AG09319 (cell line): ENCODE measurements at places on chromosomes 12 and 14.

DNA sequence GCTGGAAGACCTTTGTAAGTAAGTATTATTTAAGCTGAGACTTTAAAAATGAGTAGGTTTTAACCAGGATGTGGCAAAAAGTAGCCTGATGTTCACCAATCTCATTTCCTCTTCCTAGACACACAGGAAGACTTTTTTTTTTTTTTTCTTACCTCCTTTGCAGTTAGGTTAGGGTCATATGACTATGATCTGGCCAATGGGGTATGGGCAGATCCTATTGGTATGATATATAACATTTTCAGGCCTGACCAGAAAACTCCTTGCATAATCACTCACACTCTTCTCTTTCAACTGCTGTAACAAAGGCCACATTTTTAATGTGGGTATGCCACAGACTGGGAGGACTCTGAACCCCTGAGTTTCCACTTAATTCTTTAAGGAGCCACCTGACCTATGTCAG is 2.7 kb upstream of the RPS6KA5 start:
- DNase-seq, result no peak

- peak; percentile 42 for DNase-seq
These were observed 4.4 kb downstream of the IPO8 start for GRCh38 chr12:30691122-30691879.

- no peak for DNase-seq
These were observed 58.9 kb upstream of the RESF1 start for GRCh38 chr12:31900271-31900670.

DNA sequence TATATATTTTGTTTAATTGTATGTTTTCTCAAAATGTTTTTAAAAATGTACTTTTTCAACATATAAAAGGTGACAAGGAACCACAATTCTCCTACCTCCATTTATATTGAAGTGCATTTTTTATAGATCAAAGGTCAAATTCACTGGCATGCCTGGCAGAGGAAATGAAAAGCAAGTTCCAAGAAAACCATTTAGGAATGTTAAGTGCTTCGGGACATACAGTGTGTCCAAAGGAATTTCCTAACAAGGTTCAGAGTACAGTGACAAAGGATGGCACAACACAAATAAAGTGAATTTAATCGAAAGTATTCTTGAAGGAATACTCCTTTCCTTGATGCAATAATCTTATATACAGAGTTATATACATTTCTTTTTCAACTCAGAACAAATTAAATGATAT is 242.3 kb downstream of the CCER1 start:
- no peak for DNase-seq

- peak; percentile 82 for DNase-seq
These were observed 11.9 kb upstream of the TMEM119 start for GRCh38 chr12:108609537-108610335.

DNA sequence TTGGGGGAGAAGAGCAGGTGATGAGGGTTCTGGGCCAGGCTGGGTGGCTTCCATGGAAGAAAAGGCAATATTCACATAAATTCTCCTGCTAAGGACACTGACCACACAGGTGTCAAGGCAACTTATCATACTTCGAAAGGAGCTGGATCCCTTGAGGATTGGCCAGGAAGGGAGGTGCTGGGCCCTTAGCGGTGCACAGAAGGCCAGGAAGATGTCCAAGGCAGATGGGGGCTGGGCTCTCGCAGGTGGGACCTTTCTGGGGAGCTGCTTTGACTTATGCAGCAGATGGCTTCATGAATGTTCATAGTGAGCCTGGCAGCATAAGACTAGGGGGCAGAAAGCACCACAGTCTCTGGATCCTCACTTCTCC is 3.9 kb downstream of the CD63 start:
- no peak for DNase-seq

DNA sequence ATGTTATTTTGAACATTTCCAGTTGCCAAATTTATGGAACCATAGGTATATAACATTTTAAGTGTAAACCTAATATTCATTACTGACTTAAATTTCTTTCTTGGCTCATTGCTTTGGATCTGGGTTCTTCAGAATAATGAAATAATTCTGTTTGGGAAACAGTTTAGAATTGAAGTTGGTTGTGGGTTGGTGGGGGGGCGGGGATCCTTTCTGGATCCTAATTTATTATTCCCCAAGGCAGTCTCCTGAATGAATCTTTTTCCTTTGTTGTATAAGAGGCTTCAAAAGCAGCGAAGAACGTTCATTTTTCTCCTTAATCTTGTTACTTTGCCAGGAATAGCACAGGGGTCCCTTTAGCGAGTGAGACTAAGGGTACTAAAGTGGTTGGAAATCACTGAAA is 325.5 kb downstream of the FOXG1 start:
- DNase-seq, result no peak

GRCh38 chr12:50633955-50634354 is 129.2 kb downstream of the DIP2B start:
- no peak for DNase-seq

DNA sequence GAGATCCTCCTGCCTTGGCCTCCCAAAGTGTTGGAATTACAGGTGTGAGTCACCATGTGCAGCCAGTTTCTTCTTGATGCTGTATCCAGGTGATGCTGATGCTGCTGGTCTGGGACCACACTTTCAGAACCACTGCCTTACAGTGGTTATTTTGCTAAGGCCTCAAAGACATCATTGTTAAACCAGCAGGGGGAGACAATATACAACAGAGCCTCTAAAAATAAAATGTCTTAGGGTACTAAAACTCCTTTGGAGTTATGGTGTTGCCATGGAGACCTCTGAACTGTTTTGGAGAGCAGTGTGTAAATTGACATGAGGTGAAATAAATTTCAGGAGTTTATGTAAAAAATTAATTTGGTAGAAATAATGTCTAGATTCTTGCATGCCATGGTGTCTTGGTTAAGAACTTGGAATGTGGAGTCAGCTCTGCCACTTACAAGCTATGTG is 1.1 kb upstream of the ARG2 start:
- DNase-seq, result peak; percentile 45

DNA sequence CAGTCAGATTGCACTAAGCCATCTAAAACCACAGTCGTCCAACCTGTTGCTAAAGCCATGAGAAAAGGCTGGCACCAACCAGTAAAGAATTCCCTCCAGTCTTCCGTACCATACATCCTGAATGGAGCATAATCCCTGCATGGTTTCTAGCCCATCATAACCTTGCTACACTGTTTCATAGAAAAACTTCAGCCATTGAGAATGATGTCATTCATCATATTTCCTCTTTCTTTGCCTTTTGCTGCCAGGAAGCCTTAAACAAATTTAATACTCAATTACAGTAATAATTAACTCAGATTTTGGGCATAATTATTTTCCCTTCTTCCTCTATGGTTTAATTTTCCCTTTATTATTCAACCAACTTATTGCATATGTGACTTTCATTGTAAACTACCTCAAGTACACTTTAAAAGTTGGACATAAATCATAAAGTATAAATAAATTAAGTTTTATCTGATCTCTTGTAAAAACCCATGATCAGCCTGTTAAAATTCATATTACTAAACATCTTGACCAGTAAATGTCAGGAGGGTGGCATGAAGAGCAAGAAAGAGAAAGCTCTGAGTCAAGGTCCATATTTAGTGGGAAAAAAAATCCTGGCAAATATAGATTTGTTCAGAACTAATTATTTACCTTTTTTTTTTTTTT is 264.7 kb downstream of the ZFP36L1 start:
- DNase-seq, result no peak

- no peak for DNase-seq
These were observed 22.3 kb downstream of the MSRB3 start for GRCh38 chr12:65300679-65301349.

DNA sequence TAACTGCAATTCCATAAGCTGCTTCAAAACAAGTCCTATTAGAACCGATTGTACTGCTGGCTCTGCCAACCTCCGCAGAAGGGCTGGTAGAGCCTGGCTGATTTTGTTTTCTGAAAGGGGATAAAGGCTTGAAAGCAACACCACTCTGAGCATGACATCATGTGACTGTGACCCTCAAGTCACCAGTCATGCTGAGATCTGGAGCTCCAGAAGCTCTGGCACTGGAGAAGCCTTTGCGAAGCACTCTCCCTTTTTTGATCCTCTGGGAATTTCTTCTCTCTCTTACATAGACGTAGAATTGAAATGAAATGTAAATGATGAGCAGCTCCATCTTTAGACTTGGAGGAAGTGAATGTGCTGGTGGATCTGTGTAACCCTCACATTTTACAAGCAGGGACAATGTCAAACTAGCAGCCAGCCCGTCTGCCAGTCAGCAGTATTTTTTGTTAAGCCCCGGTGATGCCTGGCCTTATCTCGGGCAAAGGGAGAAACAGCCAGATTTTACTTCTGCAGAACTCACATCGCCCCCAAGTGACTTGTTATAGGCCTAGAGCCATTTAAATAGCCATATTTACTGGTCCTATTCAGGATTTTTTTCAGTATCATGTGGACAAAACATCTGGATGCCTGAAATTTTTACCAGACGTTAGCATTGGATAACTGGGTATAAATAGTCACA is 112.1 kb upstream of the NPAS3 start:
- no peak for DNase-seq

DNA sequence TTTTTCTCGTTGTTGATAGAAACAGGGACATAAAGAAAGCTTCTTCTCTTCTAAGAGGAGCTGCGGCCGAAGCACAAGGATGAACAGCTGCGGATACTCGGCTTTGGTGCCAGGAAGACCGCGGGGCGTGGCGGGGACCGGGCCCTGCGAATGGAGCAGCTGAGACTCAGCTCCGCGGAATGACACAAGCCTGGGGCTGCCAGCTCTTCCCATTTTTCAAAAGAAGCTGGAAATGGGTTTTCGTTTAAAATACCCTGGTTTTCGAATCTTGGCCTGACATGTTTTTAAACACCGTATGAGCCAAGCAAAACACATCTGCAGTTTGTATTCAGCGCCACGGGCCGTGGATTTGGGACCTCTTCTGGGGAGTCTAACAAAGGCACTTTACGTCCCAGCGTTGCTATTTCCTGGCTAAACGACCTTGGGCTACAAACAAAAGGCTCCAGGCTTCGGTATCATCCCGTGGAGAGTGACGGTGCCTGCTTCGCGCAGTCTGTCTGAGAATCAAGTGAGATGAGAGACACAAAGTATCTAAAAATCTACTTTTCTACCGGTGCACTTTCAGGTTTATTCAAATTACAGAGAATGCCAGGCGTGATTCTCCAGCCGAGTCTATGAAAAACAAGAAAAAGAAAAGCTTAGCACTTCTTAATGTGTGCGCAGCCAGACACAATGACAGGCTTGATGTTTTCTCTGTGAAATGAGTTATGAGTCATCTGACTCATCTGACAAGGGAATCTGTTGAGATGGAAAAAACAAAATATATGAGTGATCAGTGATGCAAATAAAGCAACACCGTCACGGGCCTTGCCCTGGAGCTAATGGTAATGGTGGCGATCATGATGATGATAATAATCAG is 114.0 kb upstream of the TMEM132D start:
- no peak for DNase-seq

DNA sequence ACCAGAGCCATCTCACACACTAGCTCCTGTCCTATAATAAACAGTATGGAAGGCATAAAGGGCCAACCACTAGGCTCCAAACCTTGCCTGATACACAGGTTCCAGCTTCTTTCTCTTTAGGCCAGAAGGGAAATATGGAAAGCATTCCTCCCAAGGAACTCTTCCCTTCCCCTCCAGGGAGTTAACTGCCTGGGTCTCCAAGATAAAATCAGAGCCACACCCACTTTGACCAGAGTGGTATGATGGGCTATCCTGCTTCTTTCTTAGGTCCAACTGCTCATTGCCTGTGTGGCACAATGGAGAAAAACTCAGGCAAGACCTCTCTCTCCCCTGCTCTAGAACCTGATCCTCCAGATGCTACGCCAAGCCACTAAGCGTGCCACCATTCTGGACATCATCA is 2.1 kb downstream of the TSSK4 start:
- DNase-seq, result no peak

- DNase-seq, result no peak
These were observed 27.6 kb upstream of the FOXN3 start for GRCh38 chr14:89444516-89445125.

DNA sequence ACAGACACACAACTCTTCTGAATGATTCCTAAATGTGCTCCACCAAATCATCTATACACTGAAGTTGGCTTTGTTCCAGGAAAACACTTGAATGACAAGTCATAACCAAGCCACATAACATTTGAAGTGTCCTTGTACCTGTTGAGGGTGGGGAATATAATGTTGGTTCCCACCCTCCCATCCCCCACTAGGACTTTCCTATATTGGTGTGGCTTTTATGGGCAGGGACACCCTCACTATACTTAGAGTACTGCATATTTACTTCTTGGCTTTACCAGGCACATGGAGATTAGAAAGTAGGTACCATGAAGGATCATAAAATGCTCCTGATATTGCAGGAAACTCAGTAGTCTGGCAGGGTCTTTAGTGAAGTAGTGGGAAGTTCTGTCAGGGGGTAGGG is 9.7 kb upstream of the BHLHE41 start:
- DNase-seq, result no peak

DNA sequence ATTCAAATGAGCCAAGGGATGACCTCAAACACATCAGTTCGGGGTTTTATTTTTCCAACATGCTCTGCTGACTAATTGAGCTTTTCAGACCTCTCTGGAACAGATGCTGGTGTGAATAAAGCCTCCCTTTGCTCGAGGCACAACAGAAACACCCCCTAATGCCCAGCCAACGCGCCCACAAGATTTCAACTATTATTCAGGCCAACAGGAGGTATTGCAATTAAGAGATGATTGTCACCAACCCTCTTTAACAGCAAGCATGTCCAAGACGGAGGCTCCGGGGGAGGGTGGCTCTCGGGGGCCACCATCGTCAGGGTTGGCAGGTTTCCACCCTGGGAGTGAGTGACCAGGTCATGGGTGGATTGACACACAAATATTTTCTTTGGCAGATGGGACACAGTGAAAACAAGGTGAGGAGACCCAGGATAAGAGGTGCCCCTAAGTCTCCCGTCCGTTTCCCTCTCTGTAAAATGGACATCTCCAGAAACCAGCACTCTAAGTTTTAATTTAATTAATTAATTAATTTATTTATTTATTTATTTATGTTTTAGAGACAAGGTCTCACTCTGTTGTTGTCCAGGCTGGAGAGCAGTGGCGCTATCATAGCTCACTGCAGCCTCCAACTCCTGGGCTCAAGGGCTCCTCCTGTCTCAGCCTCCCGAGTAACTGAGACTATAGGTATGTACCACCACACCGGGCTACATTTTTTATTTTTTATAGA is 56.1 kb downstream of the MAP1LC3B2 start:
- no peak for DNase-seq

- no peak for DNase-seq
These were observed 61.5 kb downstream of the TSPAN11 start for GRCh38 chr12:30988086-30988485.

GRCh38 chr12:71636704-71637115 is 26.9 kb downstream of the ZFC3H1 start:
- DNase-seq, result peak; percentile 38

- DNase-seq, result no peak
These were observed 24.7 kb upstream of the BEGAIN start for GRCh38 chr14:100611811-100612480.
